ENCODE measurements at places on chromosomes 3 and 15.

GRCh38 chr3:116849261-116849688, 139.7 kb downstream of the TUSC7 start:
- H3K4me1 ChIP-seq: peaks cover 3% of the 10 kb centered on the region
- DNase-seq: peak; percentile 66
- no peaks in the 10 kb centered on the region for H3K27me3 ChIP-seq

DNA sequence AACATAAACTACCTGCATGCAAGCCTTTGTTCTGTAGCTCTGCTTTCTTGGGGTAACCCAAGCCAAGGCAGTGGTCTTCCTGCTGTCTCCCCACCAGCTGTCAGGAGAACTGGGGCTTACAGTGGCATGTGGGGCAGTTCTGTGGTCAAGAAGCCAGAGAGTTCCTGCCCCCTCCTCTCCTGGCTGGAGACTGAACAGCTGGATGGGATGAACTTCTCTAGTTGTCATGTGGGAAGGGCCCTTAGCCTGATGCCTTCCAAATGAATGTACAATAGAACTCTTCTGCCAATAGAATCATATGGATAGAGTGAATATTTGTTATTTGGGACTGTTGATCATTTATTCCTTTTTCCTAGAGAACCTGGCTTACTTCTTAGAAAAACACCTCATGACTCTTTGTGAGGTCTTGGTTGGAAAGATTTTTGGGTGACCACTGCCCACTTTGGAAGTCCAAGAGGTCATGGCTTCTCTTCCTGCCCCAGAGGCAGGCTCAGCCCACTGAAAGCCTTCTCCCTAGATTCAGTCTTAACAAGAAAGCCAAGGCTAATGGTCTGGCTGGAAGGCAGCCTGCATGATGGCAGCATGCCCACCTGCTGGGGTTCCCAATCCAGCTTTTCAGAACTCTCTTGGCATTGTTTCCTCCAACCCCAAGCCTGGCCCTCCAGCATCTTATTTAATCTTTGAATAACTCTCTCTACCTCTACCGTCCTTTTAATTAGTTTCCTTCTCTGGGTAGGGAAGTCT, 462.9 kb upstream of the PROK2 start:
- no peaks in the 10 kb centered on the region for H3K27me3 ChIP-seq
- no peak overlapping the region for H3K4me3 ChIP-seq
- no peaks in the 10 kb centered on the region for H3K36me3 ChIP-seq
- no peak for DNase-seq
- no peaks in the 10 kb centered on the region for H3K4me1 ChIP-seq
- H3K27ac ChIP-seq: no peak overlapping the region

DNA sequence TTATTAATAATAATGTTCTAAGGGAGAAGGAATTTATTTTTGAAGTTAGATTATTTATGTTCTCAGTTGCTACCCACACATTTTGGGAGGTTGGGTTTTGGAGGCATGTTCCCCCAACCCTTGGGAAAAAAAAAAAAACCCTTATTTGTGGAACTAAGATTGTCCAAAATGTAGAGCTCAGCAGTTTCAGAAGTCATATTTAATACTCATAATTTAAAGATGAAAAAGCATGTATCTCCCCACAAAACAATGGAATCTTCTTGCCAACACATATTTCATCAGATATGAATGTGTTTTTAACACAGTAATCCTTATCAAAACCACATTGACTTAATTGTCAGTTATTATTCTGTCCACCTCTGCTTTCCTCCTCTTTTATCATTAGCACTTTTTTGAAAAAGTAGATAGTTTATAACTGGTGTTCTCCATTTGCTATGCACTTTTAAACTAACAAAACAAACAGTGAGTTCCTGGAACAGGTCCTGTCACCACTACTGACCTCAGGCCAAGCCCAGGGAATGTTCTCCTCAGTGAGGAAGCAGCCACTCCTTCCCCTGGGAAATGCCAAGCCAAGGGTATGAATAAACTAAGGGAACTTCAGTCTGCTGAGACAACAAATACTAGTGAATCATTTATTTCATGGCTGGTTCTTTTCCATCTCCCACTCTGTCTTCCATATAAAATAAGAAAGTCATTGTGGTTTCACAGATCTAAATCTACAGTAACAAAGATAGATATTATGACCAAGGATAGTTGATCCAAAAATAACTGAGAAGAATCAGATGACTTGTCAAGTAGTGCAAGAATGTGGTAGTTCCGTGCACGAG, 414.4 kb upstream of the ALCAM start:
- H3K4me1 ChIP-seq: no peaks in the 10 kb centered on the region
- no peaks in the 10 kb centered on the region for H3K27me3 ChIP-seq
- DNase-seq: no peak
- H3K4me3 ChIP-seq: no peak overlapping the region

- H3K27me3 ChIP-seq: no peaks in the 10 kb centered on the region
- no peak overlapping the region for H3K4me3 ChIP-seq
- no peaks in the 10 kb centered on the region for H3K36me3 ChIP-seq
- peaks cover 16% of the 10 kb centered on the region for H3K4me1 ChIP-seq
- H3K27ac ChIP-seq: no peak overlapping the region
These were observed 412.3 kb downstream of the FOXP1 start for GRCh38 chr3:71171247-71171646.

DNA sequence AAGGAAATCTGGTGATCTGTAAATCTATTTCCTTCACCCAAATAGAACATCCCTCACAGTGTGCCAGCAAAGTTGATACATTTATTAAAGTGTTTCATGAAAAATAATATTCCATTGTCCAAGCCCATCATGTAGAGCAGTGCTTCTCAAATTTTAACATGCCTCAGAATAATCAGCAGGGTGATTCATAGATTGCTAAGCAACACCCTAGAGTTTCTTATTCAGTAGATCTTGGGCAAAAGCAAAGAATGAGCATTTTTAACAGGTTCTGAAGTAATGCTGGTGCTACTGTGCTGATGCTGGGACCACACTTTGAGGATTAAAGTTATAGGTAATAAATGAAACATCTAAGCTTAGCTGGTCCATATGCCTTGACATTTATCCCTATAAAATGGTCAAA, 210.5 kb downstream of the ZIC4 start:
- no peak overlapping the region for H3K27ac ChIP-seq
- no peak for DNase-seq
- no peaks in the 10 kb centered on the region for H3K27me3 ChIP-seq
- H3K4me1 ChIP-seq: no peaks in the 10 kb centered on the region

DNA sequence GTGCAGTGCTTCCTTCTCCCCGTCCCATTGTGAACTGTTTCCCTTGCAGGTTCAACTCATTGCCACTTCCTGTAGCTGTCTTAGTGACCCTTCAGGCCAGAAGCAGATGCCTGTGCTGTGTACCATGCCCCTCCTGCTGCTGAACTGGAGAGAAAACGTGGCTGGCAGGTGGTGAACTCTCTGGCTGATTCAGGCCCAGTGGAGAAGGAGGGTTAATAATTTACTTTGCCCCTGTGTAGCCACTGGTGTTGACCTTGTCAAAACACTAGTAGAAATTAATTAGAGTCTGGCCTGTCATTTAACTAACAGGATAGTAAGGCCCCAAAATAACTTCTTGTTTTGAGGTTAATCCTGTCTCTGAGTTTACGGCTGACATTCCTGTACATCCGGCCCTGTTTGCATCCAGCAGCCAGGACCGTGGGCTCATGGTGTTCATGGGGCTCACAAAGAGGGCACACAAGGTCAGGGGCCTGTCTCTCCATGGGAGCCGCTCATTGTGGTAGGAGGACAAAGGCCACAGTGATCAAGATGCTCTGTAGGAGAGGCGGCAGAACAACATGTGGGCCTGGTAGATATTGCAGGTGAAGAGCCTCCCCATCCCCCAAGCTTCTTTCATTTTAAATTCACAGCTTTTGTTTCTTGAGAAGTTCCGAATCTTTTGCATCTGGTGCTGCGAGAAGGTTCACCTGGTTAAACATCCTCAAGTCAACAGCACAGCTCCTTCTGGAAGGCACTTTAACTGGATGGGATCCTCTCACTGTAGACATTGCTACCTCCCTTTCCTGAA, 101.6 kb downstream of the CGNL1 start:
- no peaks in the 10 kb centered on the region for H3K36me3 ChIP-seq
- no peaks in the 10 kb centered on the region for H3K27me3 ChIP-seq
- H3K4me1 ChIP-seq: peaks cover 4% of the 10 kb centered on the region
- peak; percentile 47 for DNase-seq
- H3K4me3 ChIP-seq: no peak overlapping the region
- H3K27ac ChIP-seq: peak overlapping the region; percentile 34

GRCh38 chr15:101036189-101036588, 117.0 kb downstream of the LRRK1 start:
- no peak for DNase-seq
- H3K4me3 ChIP-seq: no peak overlapping the region
- H3K4me1 ChIP-seq: no peaks in the 10 kb centered on the region

GRCh38 chr3:14126887-14127505, 2.1 kb downstream of the TMEM43 start:
- no peaks in the 10 kb centered on the region for H3K27me3 ChIP-seq
- H3K27ac ChIP-seq: no peak overlapping the region
- no peak for DNase-seq

DNA sequence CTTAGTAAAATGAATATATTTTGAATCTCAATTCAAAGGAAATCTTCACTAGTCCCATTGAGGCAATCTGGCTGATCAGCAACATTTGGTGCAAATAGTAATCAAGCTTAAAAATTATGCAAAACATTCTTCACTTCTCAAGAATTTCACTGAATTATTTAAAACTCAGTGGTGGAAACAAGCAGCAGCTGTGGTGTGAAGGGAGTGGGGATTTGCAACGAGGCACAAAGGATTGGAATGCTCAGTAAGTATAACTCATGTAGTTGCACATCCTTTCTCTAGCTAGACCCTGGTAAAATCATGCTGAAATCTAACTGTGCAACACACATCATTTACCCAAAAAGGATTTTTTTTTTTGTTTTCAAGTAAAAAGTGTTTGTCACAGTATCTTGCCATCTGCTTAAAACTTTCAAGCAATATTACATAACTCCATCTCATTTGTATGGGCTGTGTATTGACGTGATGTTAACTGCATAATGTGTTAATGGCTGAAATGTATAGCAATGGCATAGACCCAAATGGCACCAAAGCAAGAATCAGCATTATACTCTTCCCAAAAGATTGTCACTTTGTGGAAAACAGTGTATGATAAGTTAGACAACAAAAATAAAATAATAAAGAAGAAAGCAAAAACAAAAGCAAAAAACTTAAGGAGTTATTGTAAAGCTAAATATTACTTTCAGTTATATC, 816.6 kb downstream of the EPHA3 start:
- H3K4me3 ChIP-seq: no peak overlapping the region
- H3K4me1 ChIP-seq: no peaks in the 10 kb centered on the region

GRCh38 chr15:35728219-35728940, 182.4 kb upstream of the DPH6 start:
- H3K4me1 ChIP-seq: no peaks in the 10 kb centered on the region
- DNase-seq: peak; percentile 30
- no peaks in the 10 kb centered on the region for H3K27me3 ChIP-seq
- H3K36me3 ChIP-seq: no peaks in the 10 kb centered on the region

DNA sequence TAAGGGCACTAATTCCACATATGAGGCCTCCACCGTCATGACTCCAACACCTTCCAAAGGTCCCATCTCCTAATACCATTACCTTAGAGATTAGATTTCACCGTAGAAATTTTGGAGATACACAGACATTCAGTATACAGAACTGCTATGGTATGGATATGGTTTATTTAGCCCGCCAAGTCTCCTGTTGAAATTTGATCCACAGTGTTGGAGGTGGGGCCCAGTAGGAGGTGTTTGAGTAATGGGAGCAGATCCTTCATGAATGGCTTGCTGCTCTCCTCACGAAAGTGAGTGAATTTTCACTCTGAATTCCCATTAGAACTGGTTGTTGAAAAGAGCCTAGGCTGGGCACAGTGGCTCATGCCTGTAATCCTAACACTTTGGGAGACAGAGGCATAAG, 7.4 kb downstream of the MKRN3 start:
- H3K36me3 ChIP-seq: no peaks in the 10 kb centered on the region
- H3K4me3 ChIP-seq: no peak overlapping the region
- H3K27ac ChIP-seq: no peak overlapping the region
- no peaks in the 10 kb centered on the region for H3K27me3 ChIP-seq
- no peaks in the 10 kb centered on the region for H3K4me1 ChIP-seq

- H3K27ac ChIP-seq: no peak overlapping the region
- no peaks in the 10 kb centered on the region for H3K36me3 ChIP-seq
- no peak overlapping the region for H3K4me3 ChIP-seq
- no peaks in the 10 kb centered on the region for H3K4me1 ChIP-seq
- no peak for DNase-seq
These were observed 37.1 kb upstream of the SLC25A36 start for GRCh38 chr3:140904521-140904920.

DNA sequence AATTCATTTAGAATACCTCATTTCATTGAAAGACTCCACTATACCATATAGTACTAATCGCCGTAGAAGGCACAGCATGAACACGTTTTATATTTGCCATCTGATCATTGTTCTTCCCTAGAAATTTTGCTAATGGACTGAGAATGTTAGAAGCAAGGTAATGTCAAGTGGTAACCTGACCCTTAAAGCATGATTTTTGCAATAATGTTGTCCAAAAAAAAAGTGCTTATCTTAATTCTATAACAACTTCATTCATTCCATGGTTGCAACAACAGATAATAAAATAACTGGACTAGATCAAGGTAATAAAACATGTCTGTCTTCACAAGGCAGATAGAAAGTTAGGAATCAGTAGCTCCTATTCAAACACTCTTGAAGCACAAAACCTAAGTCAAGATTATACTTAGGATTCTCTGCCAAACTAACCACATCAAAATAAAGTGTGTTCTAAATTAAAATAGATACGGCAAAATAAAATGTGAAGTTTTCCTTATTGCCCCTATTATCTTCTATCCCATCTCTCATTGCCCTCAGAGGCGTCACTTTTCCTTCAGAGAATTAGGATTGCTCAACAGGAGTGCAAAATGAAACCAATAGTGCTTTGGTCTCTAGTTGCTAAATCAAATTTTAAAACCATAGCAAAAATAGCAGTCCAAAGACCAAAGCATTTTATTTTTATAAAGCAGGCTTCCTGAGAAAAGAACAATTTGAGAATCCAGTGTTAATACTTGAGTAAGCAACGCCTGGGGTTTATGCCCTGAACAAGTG, 317.4 kb upstream of the UBE2E2 start:
- DNase-seq: no peak
- no peaks in the 10 kb centered on the region for H3K36me3 ChIP-seq
- H3K4me3 ChIP-seq: no peak overlapping the region
- no peaks in the 10 kb centered on the region for H3K4me1 ChIP-seq
- H3K27ac ChIP-seq: no peak overlapping the region
- no peaks in the 10 kb centered on the region for H3K27me3 ChIP-seq

DNA sequence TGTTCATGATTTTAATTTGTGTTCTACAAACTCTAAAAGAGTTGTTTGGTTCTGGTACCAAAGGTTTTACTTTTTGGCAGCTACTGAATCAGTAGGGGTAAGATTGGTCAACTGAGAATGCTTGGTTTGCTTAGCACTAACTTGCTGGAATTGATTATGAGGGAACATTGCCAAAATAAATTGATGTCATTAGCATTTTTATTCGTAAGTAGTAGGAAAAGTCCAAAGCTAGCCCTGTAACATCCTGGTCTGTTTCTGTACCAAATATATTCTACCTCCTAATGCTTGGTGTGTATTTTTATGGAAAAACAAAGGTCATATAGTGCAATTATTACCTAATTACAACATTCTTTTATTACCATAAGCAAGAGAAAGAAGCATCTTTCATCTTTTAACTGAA, 35.9 kb upstream of the KPNA4 start:
- H3K4me3 ChIP-seq: no peak overlapping the region
- H3K27ac ChIP-seq: no peak overlapping the region
- no peak for DNase-seq
- H3K36me3 ChIP-seq: no peaks in the 10 kb centered on the region
- H3K4me1 ChIP-seq: no peaks in the 10 kb centered on the region
- no peaks in the 10 kb centered on the region for H3K27me3 ChIP-seq

GRCh38 chr3:34008191-34008590, 209.8 kb downstream of the PDCD6IP start:
- H3K27ac ChIP-seq: no peak overlapping the region
- H3K36me3 ChIP-seq: no peaks in the 10 kb centered on the region
- DNase-seq: peak; percentile 88
- H3K4me3 ChIP-seq: no peak overlapping the region

Data from mesendoderm (in vitro differentiated cells).